ENCODE measurements at places on chromosomes 3 and 15.

DNA sequence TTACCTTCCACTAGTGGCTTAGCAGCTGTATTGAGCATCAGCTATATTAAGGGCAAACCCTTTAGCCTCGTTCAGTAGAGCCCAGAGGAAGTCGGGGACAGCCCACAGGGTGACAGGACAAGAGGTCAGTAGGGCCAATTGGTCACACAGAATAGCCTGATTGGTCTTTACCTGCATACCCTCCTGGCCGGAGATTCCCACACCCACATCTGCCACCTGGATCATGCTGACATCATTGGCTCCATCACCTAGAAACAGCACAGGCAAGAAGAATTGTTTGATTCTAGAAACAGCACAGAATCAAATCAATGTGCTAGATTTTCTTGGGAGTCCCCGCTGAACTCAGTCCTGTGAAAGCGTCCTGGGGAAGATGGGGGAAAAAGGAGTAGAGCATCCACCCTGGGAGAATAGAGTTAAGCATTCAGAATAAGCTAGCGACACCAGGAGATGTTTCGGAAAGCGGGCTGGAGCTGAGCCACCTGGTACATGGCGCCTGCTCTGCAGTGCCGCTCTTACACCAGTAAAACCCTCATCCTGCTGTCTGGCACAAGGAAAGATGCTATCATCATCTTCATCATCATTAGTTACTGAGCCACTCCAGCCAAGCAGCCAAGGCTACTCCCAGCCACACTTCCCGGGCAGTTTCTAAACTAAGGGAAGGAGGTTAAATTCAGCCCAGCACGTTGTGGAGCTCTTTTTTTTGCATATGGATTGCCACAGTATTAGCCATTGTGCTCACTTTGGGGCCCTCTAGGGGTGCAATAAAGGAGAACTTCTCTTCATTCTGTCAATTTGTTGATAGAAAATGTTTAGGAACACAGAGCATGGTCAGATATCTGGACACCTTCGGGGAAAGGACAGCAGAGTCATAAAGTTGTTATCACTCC, 171.3 kb downstream of the ATP10A start:
- DNase-seq: peak; percentile 26

DNA sequence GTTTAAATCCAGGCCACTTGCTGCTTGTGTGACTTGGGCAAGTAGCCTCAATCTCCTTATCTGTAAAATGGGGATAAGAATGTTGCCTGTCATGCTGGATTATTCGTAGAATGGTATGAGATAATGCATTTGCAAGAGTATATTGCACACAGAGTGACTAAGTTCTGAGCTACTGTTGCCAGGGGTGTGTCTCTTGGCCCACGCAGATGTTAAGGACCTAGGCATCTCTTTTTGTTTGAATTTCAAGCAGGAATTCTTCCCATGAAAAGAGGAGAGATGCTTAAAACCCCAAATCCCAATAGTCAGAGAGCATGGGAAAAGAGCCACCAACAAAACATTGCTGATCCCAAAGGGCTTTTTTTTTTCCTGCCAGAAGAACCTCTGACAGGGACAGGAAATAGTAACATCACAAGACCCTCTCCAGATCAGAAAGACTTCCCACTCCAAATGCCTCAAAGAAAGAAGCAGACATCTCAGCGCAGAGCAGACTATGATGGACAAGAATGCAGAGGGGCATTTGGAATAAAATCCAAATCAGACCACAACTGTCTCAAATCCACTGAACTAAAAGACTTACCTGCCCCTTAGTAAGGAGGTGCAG, 90.5 kb downstream of the MRPL46 start:
- no peak for DNase-seq

GRCh38 chr3:52330194-52330805, 14.2 kb downstream of the DNAH1 start:
- no peak for DNase-seq

- no peak for DNase-seq
Observed at GRCh38 chr3:138463724-138464490, 29.5 kb downstream of the ESYT3 start.

- no peak for DNase-seq
Observed at GRCh38 chr3:192092388-192093005, 631.5 kb downstream of the PYDC2 start.
